Nephron progenitor cell (in vitro differentiated cells): ENCODE measurements at places on chromosomes 3 and 15.

- DNase-seq: peak; percentile 70
Observed at GRCh38 chr3:123584284-123584987, 417 bp downstream of the HACD2 start.

DNA sequence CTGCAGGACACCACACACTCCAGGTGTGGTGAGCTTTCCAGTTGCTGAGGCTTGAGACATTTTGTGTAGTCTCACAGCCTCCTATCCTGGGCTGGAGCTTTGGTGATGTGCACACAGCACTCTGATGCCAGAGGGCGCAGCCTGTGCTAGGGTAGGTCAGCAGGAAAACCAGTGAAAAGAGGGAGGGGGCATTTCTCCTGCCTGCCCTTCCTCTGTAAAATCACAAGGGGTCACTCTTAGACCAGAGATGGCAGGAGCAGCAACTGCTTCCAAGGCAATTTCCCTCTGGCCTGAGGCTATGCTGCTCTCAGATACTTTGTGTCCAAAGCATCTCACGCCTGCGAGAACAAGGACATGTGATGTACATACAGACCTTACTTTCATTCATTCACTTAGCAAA, 16.5 kb upstream of the MUSTN1 start:
- DNase-seq: peak; percentile 44

GRCh38 chr3:14411166-14411526, 8.7 kb downstream of the SLC6A6 start:
- DNase-seq: no peak

- DNase-seq: no peak
Observed at GRCh38 chr15:65066001-65066634, 1.7 kb downstream of the RASL12 start.

DNA sequence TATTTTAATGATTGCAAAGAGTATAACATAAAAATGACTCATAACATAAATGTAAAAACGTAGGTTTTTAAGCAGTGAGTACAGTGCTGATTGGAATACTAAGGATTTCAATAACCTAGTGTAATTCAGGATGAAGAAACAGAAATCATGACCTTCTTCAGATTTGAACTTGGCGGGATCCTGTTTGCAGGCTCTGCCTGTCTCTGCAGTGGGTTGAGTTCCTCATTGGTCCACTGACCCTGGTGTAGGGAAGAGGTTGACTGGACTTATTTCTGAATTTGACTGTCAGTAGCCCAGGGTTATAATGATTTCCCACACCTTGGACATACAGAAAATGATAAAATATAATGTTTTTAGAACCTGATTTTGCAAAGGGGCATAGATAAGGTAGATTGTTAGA, 171.7 kb downstream of the FNDC3B start:
- DNase-seq: no peak

- no peak for DNase-seq
Observed at GRCh38 chr3:152279479-152279878, 10.8 kb downstream of the MBNL1 start.

DNA sequence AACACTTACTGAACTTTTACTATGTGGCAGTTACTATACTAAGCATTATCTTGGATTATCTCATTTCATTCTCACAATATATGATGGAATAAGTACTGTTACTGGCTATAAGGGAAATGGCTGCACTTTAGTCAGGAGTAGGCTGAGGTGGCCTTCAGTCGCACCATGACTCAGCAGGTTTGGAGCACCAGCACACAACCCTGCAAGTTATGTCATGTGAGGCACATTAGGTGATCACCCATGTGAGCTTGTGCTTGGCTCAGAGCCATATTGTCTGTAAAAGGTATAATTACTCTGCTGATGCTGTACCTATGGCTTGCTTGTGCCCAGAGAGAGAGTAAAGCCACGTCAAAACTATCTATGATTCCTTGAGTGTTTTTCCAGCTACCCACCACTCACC, 54.1 kb upstream of the TIPARP start:
- DNase-seq: no peak

GRCh38 chr15:49178497-49178896, 8.4 kb downstream of the GALK2 start:
- no peak for DNase-seq

DNA sequence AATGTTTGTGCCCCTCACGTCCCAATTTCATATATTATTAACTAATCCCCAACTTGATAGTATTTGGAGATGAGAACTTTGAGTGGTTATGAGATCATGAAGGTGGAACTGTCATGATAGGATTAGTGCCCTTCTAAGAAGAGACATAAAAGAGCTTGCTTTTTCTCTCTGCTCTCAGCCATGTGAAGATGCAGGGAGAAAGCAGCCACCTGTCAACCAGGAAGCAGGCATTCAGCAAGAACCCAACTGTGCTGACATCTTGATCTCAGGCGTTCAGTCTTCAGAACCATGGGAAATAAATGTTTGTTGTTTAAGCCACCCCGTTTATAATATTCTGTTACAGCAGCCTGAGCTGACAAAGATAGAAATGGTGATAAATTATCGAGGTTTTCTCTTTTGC, 278.7 kb upstream of the KCNMB2 start:
- DNase-seq: no peak

DNA sequence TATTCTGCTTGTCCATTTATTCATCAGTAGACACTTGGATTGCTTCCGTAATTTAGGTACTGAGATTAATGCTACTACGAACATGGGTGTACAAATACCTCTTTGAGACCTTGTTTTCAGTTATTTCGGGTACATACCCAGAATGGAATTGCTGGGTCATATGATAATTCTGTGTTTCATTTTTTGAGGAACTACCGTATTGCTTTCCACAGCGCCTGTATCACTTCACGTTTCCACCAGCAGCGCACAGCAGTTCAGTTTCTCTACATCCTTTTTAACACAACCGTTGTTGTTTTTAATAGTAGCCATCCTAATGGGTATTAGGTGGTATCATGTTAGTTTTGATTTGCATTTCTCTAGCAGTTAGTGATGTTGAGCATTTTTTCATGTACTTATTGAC, 9.5 kb downstream of the PAK2 start:
- no peak for DNase-seq

GRCh38 chr15:86010891-86011290, 68.8 kb upstream of the AGBL1 start:
- DNase-seq: no peak

DNA sequence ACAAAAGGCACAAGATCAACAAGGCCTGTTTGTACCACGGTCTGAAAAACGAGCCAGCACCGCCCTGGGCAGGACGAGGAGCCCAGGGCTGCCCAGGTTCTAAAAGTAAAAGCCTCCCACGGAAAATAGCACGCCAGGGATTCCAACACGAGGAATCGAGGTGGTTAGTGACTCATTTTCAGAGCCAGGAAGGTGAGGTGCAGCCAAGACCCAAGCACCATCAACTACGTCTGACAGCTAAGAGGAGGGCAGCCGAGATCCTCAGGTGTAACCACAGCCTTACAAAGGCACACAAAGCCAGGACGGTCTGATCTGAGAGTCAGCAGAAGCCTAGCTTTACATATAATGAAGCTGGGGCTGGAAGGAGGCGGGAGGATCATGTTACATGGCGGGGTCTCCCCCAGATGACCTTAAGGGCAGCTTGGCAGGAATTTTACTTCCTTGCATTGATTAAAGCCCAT, 52.5 kb downstream of the ATP10A start:
- peak; percentile 50 for DNase-seq

GRCh38 chr3:38457111-38458003, 3.7 kb downstream of the ACVR2B start:
- no peak for DNase-seq

DNA sequence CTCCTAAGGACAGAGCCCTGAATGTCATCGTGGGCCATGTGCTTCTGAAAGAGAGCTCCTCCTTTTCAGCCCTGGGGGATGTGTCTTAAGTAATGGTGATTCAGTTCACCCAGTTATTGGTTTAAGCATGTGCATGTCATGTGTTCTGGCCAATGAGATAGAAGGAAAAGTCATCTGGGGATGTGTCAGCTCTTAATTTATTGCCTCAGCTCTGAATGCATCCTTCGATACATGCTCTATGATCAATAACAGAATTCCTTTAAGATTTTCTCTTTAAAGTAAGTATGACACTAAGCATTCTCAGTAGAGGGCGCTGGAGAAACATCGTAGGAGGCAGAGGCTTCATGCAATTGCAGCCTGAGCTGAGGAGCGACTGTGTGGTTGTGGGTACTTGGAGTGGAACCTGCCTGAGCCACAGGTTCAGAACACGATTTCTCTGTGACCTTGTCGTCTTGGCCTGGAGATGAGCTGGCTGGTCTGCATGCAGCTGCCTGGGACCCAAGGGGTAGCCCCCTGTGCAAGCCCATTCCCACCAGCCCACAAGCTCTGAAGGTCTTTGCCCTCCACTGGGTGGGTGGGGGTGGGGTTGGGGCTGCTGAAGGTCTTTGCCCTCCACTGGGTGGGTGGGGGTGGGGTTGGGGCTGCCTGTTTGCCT, 69.5 kb downstream of the C3orf38 start:
- DNase-seq: peak; percentile 55

GRCh38 chr3:40179016-40179415, 130.5 kb upstream of the EIF1B start:
- DNase-seq: peak; percentile 80

DNA sequence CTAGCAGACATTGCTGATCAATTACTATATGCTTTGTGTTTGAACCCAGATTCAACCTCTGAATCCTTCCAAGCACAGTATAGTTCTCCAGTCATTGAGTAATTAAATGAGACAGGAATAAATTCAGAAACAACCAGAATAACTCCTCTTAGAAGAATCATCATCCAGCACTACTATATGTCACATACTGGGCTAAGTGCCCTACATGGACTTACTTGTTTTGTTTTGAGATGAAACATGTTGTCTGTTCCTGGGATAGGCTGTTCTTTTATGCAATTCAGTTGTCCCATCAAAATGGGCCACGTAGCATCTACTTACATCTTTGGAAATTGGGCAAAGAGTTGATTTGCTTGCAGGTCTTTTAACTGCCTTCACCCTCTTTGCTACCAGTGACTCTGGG, 365.5 kb upstream of the SUCLG2 start:
- no peak for DNase-seq

GRCh38 chr15:56805466-56806147, 72.3 kb upstream of the ZNF280D start:
- no peak for DNase-seq

GRCh38 chr3:16295298-16295890, 30.4 kb downstream of the OXNAD1 start:
- no peak for DNase-seq

DNA sequence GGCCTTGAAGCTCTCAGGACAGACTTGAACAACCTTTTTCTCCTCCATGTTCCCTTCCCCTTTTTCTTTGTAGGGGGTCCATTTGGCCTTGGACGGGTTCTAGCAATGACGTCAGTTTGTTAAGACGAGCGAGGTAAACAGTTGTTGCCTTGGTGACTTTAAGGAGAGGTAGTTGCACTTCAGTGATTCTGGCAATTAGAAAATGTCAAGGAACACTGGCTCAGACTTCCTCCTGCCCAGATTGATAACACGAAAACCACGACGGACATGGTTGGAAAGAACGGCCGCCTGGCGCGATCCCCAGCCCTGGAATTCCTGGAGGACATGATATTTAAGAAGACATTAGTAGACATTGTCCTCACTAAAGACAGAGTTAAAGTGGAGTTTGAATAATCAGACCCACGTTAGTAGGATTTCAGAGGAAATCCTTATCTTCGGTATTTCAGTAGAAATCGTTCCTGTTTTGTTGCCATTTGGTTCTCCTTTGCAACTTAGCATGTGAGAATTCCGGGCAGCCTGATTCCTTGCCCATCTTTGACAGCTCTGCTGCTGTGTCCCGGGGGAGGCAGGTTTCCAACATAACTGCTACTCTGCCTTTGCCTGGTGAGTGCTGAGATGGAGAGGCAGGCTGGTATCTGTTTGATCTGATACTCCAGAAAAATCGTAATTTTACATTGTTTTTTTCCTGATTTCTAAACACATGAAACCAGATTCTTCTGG, 87.3 kb downstream of the ST6GAL1 start:
- DNase-seq: peak; percentile 27

DNA sequence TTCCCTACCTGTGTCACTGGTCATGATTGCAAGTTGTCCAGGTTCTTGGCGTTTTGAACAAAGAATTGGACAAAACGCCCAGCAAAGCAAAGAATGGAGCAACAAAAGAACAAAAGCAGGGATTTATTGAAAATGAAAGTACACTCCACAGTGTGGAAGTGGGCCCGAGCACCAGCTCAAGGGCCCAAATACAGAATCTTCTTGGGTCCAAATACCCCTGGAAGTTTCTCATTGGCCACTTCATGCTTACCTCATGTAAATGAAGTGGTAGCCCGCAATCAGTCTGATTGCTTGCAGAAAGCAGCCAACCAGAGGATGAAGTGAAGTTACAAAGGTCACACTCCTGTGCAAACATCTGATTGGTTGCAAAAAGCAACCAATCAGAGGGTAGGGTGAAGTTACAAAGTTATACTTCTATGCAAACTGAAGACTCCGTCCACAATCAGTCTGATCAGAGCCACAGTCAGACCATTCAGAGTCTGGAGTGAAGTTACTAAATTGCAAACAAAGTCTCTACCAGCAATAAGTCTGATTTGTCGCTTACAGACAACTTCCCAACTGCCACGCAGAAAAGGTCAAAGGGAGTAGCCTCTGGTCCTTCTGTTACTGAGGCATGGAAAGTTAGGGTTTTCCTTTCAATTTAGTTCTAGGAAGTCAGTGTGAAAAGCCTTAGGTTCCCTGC, 8.3 kb upstream of the TM4SF1 start:
- DNase-seq: no peak

DNA sequence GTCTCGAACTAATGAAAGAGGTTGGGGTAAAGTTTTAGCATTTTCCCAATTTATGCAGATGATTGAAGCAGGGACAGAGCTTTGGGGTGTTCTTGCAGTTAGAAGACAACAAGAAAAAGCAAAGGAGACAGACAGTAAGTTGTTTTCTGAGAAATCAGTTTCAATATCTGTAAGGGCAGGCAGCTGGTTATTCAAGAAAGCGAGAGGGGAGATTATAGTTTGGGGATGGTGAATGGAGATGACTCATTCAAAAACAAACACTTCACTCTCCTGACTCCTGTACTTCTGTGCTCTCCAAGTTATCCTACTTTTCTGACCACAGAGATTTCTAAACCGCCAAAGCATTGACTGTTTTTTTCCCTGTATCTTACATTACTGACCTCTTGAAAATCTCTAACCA, 352.0 kb downstream of the GAP43 start:
- DNase-seq: no peak

DNA sequence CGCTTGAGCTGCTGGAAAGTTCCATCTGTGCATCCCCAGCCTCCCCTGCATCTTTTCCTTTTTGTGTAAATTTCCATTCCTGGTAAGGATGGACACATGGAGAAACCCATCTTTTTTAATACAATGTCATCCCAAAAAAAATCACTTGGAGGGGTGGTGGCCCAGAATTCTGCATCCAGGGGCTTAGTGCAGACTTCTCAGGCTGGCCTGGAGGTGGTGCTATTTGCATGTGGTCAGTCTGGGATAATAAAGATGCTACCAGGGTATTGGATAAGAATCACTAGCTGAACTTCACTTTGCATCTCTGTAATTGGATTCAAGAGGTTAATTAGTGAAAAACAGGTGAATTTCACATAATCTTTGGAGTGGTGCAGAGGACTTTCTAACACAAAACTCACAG, 1.8 kb upstream of the ZSCAN2 start:
- peak; percentile 42 for DNase-seq

DNA sequence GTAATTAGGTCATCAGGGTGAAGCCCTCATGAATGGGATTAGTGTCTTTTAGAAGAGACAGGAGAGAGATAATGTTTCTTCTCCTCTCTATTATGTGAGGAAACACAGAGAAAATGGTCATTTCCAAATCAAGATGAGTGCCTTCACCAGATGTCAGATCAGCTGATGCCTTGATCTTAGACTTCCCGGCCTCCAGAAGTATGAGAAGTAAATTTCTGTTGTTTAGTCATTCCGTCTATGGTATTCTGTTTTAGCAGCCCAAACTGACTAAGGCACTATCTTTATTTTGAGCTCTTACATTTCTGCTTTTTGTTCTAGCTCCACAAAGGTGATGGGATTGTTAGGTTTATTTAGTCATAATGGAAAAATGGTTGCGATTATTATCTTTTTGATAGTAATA, 273.2 kb upstream of the GADL1 start:
- no peak for DNase-seq
